ENCODE measurements at places on chromosomes 16 and 17.

DNA sequence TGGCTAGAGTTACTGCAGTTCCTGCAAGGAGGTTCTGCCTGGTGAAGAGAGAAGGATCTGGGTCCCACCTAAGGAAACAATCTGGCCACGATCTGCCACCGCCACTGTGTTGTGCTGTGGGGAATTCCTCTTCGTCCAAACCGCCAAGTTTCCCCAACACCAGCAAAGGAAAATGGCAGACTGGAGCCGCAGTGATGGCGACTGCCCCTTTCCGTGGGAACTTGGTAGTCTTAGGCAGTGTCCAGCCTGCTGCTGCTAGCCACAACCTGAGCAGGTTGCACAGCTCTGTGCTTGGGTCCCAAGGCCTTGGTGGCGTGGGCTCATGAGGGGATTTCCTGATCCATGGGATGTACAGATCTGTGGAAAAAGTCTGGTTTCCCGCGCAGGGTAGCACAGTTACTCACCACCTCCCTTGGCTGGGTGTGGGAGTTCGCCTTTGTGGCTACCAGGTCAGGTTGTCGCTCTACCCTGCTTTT is 28.6 kb downstream of the NFATC3 start:
- DNase-seq, result no peak

- DNase-seq, result peak; percentile 77
Observed at GRCh38 chr16:85010931-85011845, at the start of gene ZDHHC7. TSS of gene ZDHHC7 (minus strand) at chr16:85011535. CDS start at chr16:84990618, 20,917 bp downstream.

DNA sequence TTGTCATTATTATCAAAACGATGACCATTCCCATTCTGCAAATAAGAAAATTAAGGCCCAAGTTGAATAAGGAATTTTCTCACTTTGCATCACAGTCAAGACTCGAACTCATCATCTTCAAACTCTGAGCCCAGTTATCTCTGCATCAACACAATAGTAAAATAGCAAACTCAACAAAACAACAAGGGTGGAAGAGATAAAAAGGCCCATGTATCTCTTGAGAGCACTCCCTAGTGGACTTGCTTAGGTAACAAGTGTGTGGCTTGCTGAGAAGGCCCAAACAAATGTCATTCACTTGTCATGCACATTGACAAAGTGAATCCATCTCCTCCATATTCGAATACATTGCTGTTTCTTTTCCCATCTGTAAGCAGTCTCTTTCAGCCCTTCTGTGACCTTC is 412.0 kb upstream of the MAF start:
- no peak for DNase-seq

DNA sequence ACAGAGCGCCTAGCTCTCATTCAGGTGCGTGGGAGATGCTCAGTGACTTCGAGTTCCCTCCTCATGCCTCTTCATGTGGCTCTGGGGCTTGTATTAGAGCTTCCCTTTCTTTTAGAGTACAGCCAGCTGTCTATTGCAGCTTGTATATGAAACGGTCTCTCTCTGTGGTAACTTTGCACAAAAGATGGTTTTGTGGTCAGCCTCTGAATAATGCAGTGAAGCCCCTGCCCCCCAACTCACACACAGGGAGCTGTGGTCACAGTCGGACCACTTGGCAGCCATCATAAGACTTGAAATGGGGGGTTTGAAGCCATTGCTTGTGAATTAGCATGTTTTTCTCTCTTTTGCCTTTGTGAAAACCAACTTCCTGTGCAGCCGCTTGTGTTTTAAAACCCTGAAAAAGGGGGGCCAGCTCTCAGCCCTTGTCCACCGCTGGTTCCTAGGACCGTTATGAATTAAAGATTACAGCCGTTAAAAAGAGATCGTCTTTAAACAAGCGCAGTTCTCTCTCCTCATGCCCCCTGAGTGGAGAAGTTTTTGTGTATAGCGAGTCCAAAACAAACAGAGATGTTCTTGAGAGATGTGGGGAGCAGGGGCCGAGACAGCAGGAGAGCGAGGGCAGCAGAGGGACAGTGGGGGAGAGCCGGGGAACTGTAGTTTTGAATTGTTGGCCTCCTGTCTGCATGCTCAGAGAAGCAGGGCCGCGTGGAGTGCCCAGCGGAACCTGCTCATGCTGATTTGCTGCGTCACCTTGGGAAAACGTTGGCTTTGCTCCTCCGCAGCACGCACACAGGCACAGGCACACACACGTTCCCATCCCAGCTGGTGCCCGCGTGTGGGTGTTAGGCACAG is 199.0 kb downstream of the MSI2 start:
- DNase-seq, result no peak

DNA sequence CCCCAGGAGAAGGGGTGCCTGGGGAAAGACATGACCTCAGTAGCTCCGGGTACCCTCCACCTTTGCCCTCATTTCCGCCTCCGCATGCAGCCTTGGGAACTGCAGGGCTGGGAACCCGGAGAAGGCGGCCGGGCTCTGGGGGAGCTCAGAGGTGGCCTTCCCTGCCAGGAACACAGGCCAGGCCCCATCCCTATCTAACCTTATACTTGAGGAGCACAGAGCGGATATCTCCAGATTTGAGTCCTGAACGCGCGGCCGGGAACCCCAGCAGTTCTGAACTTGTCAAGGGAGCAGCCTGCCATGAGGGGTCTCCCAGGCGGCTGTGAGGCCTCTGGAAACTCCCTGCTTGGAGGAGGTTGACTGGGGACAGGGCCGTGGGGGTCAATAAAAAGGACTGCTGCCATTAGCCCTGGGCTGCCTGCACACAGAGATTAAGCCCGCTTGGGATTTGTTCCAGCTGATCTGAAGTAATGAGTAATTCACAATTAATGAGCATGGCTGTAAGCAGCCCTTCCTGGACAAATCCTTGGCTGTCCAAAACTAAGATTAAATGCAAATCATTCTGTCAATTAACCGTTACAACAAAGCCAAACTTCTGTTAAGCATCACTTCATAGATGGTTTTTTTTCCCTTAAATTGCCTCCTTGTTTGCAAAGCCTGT is 26.3 kb upstream of the METRNL start:
- DNase-seq, result no peak

- no peak for DNase-seq
Observed at GRCh38 chr16:57721356-57722209, 14.0 kb upstream of the KATNB1 start.

- no peak for DNase-seq
Observed at GRCh38 chr17:82321947-82322466, 4.6 kb upstream of the CD7 start.

GRCh38 chr17:9702914-9703780 is 57.8 kb downstream of the USP43 start:
- DNase-seq, result no peak

DNA sequence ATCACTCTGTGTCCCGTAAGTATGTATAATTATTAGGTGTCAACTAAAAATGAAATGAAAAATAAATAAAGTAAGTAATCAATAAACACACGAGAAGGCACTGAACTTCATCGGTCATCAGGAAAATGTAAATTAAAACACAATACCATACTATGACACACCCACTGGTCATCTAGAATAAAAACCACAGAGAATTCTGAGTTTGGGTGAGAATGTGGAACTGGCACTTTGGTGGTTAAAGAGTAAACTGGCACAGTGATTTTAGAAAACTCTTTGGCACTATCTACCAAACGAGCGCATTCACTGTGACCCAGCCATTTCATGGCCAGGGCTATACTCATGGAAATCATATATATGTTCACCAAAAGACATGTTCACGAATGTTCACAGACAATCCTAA is 98.2 kb downstream of the HS3ST3A1 start:
- DNase-seq, result no peak

- no peak for DNase-seq
Observed at GRCh38 chr17:39679521-39680192, 8.2 kb downstream of the PGAP3 start.

- DNase-seq, result no peak
Observed at GRCh38 chr17:79592641-79593040, 18.2 kb downstream of the RBFOX3 start.

DNA sequence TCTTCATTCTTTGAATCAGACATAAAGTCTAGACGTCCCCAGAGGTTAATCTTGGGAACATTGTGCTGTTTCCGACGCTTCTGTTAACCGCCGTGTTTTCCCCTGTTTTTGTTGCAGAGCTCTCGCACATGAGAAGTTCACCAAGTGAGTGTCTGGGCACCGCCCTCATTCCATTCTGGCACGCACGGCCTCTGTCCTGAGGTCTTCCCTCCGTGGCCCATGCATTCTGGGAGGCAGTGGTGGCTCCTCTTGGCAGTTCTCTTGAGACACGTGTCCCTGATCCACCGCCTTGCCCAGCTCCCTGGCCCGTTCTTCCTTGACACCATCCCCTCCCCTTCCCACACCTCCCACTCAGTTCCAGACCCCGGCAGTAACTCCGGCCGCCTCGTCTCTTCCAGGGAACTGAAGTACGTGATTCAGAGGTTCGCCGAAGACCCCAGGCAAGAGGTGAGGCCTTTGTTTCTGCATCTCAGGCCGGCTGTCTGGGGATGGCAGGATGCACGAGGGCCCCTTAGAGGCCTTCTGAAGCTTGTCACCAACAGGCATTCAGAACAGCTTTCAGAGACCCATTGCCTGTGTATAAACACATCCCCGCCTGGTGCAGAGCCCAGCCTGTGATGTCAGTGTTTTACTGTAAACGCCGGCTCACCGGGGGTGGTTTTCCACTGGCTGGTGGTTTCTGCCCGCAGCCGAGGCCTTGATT is 85.9 kb upstream of the PLCG2 start:
- no peak for DNase-seq

DNA sequence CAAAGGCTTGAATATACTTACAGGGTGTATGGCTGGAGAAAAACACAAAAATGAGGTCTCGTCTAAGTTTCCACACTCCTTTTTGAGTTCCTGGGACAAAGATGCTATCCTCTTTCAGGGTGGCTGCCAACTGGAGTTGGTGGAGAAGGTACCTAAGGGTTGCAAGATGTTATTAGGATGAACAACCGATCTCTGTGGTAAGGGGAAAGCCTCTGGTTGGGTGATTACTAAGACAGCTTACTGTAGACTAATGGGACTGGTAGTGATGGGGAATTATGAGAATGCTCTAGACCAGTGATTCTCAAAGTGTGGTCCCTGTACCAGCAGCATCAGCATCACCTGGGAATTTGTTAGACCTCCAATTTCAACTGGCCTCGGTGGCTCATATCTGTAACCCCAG is 6.0 kb downstream of the ADAT1 start:
- no peak for DNase-seq

GRCh38 chr16:85034591-85035433 is 7.2 kb downstream of the KIAA0513 start:
- DNase-seq, result no peak

DNA sequence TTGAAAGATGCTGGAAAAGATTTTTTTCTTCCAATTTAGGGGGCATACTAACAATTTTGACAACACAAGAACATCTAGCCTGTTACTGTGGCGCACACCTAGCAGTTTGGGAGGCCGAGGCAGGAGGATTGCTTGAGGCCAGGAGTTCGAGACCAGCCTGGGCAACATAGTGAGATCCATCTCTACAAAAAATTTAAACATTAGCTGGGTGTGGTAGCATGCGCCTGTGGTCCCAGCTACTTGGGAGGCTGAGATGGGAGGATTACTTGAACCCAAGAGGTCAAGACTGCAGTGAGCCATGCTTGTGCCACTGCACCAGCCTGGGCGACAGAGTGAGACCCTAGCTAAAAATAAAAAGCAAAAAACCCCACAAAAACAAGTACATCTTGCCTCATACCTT is 168.8 kb downstream of the TANC2 start:
- DNase-seq, result no peak

DNA sequence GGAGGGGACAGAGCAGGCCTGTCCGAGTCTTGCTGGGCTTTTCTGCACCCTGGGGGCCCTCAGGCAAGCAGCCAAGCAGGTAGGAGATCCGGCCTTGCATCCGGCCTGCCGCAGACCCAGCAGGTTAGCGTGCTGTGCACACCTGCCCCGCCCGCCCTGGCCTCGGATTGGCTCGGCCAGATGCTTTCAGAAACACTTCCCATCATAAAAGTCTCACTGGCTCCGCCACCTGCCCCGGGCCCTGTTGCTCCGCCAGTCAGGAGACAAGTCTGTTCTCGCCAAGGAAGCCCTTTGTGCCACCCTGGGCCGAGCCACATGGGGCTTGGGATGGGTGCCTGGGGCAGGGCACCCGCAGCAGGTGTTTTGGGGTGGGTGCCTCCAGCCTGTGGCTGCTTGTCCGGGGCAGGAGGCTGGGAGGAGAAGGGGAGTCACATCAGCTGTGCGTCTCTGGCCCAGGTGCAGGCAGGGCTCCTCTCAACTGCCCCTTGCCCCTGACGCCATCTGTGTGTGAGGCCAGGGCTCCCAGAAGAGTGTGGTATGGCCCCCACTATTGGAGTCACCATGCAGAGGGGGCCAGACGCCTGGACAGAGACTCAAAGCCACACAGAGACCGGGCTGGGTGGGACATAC is 228.2 kb upstream of the GSE1 start:
- DNase-seq, result no peak

DNA sequence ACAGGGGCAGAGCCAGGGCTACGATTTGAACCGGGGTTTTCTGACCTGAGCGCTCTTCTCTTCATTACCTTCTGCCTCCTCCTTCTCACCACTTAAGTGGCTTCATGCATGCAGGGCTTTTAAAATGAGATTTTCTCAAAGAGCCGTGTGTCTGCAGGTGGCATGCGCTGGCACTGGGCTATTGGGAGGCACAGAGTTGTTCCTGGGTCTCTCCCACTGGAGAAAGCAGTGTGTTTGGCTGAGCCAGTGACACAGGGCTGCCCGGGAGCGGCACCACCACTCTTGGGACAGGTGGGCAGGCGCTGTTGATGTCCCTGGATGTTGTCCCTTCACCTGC is 218.8 kb upstream of the CHMP6 start:
- DNase-seq, result no peak

DNA sequence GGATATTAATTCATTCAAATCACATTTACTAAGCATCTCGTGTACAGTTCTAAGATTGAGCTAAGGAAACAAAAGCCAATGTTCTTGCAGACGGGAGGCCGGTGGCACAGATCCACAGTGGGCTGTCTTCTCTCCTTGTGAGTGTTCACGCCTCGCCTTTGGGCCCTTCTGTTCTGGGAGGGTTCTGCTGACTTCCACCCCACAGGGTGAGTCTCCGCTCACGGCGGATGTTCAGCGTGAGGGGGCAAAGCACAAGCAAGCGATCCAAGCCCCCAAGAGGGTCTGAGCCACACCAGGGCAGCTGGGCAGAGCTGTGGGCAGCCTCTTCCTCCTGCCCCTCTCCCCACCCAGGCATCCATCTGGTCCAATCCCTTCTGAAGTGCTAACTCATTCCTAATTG is 84.3 kb upstream of the DOC2B start:
- no peak for DNase-seq

- DNase-seq, result no peak
Observed at GRCh38 chr17:64095144-64095882, 34.6 kb downstream of the ERN1 start.

DNA sequence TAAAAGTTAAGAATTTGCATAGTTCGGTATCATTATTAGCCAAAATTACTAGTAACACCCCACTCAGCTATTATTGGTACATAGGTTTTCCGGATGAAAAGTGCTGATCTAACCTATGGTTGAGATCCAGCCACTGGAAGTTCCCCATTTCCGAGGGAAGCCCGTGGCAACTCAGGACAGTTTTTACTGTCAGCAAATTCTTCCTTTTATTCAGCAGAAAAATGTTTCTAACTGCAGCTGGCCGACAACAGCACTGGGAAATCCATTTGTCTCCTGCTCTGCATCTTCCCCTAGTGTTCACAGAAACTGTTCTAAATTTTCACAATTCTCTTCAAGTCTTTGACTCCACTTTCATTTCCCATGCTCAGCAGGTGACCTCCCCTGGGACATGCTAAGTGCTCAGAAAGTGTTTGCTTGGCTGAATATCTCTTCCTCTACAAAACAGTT is 15.5 kb upstream of the MMD start:
- DNase-seq, result no peak

- no peak for DNase-seq
Observed at GRCh38 chr17:48907713-48908046, 527 bp upstream of the UBE2Z start.

All from stimulated activated CD8-positive, alpha-beta memory T cell treated with anti-CD3 and anti-CD28 coated beads, Interleukin-15, amount 100 ng/mL, for 24 hours (primary cell).